ENCODE measurements at places on chromosomes 16 and 17.

GRCh38 chr16:61831351-61831917 lies 204.8 kb downstream of the CDH8 start:
- DNase-seq = no peak

DNA sequence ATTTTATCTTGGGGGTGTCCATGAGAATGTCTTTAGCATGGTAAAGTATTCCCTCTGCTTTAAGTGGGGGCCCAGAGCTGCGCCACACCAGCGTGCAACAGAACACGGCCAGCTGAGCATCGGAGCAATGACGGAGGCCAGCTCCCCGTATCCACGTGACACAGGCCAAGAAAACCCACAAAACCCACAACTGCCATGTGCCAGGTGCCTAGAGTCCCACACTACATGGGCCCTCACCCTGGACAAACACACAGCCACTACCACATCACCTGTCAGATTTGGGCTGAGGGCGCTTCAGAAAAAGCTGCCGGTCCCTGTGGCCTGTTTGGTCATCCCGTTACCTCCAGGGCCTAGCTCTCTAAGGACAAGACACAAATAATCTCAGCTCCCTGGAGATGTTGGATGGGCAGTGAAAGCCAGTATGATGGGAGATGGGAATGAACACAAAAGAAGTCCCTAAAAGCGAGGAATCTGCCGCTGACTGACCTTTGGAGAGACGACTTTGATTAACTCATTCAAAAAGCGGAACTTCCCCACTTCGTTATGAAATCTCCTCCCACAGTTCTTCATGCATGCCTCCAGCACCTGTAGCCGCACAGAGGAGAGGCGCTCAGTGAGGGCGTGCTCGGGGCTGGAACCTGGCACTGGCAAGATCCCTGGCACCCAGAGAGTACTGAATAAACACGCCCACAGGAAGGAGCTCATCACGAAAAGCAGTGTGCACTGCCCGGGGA lies 17.1 kb downstream of the GGA3 start:
- DNase-seq = no peak

GRCh38 chr17:55325406-55325805 lies 60.6 kb downstream of the HLF start:
- no peak for DNase-seq

DNA sequence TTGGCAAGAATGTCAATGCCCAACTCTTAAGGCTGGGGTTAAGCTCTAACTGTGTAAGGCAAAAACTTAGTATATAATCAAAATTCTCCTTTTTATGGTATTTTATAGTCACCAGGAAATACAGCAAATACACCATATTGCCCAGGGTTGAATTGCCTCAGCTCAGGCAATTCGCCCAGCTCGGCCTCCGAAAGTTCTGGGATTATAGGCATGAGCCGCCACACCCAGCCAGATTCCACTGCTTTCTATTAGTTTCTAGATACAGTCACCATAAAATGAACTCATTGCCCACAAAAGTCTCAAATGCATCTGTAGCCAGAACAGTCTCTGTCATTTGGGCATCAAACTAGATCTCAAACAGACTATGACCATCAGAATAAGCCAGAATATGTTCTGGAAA lies 238.7 kb upstream of the TOX3 start:
- no peak for DNase-seq

DNA sequence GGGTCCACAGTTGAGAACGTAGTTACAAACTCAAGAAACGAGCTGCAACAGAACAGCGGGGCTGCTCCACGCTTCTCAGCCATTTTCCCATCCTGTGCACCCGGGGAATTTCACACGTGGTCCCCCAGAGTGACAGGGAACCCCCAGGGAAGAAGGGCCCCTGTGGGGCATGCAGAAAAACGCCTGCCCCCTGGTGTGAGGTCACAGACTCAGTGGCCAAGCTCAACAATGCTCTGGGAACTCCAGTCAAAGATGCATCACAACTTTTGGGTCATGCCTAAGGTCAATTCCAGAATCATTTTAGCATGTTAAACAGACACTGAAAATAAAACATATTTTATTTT lies 115.4 kb downstream of the ZNF778 start:
- DNase-seq = no peak

DNA sequence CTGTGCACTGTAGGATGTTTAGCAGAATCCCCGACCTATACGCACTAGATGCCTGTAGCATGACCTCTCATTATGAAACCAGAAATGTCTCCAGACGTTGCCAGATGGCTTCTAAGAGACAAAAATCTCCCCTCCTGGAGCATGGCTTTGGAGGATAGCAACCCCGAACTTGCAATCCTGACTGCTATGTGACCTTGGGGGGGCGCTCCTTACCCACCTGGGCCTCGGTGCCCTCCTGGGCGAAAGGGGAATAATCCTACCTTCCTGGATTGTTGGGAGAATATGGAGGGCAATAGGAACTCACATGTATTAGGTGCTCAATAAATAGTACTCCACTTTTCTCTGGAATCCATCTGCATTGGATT lies 8.1 kb downstream of the MRM1 start:
- no peak for DNase-seq

DNA sequence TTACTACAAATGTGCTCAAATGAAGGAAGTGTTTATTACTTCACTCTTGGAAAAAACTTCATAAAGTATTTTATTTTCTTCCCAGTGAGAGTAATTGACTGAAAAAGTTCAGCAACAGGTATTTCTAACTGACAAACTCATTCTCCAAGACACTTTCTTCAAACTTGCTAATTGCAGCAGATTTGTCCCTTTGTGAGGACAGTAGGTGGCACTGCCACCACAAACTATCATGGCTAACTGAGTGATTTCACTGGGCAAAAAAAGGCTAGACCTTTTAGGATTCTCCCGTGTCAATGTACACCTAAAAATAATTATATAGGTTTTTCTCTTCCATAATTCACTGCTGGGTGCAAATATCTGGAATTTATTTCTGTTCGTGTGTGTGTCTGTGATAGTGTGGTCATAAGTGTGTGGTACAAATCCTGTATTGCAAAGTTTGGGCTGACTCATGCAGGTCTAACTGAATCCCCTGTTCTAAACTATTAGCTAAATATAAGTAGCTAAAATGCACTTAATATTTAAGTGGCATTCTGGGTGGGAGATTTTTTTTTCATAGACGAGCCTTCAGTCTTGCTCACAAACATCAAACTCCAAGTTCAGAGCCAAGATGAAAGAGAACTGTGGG lies 3.9 kb downstream of the HS3ST3A1 start:
- DNase-seq = peak; percentile 82

DNA sequence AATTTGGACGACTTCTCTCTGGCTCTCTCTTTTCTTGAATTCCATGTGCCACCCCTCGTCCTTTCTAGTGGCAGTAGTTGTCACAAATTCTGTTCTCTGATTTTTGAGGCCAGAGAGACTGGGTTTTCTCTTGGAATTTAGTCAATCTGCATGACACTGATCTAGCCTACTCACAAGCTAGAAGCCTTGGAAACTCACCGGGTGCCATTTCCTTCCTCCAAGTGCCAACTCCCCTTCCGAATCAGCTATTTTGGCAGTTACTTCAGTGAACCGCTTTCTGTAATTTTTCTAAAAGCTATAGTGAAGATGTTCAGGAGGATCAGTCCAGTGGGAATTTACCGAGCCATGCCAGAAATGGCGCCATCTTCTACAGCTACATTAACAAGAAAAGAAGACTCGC lies 228.9 kb downstream of the PMP22 start:
- DNase-seq = peak; percentile 5

DNA sequence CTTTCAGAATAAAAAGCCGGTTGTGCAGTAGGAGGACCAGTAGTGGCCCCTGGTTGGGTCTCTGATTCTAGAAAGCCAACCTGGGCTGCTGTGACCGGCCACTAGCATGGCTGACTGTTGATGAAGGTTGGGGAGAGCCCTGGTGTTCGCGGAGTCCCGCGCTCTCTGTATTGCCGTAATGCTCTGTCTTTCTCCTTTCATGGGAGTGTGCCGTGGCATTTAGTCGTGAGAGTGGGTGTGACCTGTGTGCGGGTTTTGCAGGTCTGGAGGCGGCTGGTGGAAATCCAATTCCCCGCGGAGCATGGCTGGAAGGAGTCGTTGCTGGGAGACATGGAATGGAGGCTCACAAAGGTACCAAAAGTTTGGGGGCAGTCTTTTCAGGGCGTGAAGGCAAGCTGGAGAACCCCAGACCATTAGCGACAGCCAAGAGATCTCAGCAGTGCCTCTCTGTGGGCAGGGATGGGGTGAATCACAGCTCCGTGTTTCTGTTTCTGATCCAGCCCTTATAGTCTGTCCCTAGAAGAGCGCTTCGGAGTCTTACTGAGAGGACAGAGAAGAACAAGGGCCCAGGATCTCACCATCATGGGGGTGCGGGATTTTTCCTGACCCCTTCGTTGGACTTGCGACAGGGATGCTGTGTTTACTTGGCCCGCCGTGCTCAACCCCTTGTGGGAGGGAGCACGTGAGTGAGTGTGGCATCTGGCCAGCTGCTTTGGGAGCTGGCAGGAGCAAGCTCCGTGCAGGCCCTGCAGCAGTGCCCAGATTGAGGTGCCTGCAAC lies 56.5 kb downstream of the RNF213 start:
- DNase-seq = no peak

- no peak for DNase-seq
Measured at GRCh38 chr17:13410874-13411273, 190.9 kb downstream of the HS3ST3A1 start.

- DNase-seq = no peak
Measured at GRCh38 chr17:69761767-69762321, 313.2 kb upstream of the KCNJ16 start.

DNA sequence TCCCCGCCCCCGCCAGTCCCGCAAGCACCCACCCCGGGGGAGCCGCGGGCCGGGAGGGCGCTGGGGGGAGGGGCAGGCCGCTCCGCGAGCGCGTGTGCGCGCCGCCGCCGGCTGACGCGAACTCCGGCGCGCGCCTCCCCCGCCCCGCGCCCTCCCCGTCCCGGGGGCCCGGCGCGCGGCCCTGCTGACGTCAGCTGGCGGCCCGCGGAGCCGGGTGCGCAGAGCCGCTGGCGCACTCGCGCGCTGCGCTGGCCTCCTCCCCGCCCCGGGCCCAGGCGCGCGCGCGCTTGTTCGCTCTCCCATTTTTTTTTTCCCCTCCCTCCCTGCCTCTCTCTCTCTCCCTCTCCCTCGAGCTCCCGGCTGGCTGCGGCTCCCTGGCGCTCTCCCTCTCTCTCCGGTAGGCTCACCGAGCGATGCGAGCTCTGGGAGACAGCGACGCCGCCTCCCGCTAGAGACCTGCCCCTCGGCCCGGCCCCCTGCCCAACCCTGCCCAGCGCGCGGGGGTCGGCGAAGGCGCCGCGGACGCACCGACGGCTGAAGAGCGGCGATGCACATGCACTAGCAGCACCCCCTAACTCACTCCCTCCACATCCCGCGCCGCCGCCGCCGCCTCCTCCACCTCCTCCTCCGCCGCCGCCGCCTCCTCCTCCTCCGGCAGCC lies at the start of gene GNAO1:
Gene GNAO1 (plus strand): TSS at position 334 of the 660 bp plus-strand sequence. CDS start 747 bp downstream, outside the sequence.
- DNase-seq = peak; percentile 87

DNA sequence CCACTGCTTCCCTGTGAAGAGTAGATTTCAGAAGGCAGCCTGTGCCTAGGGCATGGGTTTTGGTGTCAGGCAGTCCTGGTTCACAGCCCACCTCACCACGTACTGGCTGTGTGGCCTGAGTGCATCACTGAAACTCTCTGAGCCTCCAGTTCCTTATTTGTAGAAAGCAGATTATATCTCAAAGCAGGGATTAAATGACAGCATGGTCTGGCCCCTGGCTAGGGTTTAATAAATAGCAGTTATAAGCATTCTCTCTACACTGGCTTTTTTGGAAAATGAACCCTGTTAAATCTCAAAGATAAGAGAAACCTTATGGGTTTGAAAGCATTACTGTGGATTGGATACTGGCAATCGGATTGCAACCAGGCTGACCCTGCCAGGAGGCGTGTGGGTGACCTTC lies 2.9 kb upstream of the MT1M start:
- DNase-seq = no peak

DNA sequence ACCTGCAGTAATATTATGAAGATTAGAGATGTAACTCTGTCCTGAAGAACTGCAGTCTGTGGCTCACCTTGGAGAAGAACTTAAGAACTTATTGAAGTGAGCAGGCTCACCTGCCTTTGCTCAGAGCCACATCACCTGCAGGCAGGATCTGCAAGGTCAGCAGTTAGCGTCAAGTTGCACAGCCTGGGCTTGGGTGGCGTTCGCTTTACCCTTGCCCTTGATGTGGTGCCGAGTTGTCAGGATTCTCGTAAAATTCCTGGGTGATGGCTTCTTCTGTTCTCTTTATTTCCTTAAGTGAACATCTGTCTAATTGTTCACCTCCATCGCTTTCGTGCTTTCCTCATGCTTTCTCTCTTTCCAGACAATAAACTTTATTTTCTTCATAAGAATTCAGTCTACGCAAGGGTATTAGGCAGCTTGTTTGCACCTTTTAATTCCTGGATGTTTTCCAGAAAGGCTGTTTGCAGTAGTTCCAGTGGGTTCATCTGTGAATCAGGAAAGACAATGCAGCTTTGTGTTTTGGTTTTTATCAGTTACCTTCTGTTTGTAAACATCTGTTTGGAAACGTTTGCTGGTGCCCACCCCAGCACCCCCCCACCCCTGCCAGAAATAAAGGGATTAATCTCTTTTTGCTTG lies 254.3 kb downstream of the WWOX start:
- DNase-seq = no peak
